Activated T-cell treated with anti-CD3 and anti-CD28 coated beads for 1 hour (primary cell): ENCODE measurements at places on chromosomes 11 and 22.

DNA sequence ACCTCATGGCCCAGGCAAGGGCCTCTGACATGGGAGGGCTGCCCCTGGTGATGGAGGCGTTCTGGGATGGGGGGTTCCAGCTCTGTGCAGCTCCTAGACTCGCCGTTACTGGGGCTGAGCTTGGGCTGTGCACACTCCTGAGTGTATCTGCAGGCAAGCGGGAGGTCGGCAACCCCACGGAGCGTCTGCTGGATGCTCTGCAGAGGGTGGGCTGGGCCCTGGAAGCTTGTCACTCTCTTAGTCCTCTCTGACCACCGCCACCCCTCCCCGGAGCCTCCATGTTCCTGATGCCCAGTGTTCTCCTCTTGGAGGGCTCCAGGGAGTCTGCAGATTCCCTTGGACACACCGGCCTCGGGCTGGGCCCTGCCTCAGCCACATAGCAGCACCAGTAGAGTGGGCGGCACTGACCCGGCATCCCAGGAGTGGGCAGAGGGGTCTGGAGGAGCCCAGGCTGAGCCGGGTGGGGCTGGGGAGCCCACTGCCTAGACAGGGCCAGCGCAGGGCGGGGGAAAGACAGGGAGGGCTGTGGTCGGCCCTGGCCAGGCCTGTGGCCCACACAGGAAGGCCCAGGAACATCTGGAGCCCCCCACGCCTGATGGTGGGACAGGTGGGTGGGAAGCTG, 20.6 kb upstream of the MUC5B start:
- DNase-seq: no peak

DNA sequence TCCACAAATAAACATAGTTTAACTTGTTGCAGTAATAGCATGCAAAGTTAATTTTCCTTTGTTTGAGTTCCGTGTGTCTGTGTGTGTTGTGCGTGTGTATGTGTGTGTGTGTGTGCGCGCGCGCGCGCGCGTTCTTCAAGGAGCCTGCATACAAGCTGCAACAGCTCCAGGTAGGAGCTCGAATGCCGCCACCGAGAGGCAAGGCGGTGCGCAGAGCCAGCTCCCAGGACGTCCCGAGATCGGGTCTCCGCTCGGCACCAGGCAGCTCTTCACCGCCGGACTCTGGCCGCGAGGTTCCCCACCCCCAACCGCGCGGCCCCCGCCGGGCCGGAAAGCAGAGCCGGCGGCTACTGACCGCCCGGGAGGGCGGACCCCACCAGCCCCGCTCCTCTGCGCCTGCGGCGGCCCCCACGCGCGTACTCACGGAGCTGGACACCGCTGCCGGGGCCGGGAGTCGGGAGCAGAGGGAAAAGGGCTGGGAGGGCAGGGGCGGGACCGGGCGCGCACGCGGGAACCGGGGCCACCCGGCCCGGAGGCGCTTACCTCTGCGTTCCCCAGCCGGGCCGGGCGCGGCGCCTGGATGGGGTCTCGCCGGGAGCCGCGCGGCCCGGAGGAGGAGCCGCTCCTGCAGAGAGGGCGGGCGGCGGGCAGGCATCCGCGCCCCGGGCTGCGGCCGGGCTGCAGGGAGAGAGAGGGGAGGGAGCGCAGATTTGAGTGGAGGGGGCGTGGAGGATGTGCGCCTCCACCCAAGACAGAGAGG, 40.4 kb upstream of the AKIP1 start:
- DNase-seq: no peak

DNA sequence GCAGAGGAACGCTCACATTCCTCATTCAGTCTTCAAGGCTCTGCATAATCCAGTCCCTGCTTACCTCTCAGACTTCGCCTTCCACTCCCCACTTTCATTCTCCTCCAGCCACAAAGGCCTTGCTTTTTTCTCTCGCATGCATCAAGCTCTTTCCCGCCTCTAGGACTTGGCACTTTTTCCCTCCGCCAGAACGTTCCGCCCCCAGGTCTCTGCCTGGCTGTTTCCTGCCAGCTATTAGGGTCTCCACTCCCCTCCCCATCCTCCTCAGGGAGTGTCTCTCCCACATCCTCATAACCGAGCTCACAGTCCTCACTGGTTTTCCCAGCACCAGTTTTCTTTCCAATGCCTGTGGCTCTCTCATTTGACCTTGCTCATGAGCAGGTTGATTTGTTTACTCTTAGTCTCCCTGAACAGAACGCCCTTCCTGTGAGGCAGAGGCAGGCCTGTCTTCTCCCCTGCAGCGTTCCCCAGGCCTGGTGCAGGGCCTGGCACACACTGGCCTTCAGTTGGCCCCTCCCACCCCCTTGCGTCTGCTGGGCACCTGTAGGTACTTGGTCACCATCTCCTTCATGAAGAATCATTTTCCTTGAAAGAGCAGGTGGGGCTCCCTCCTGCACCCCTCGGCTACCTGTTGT, 75.2 kb downstream of the RTL6 start:
- no peak for DNase-seq

- DNase-seq: no peak
Observed at GRCh38 chr22:28297504-28297903, 378.4 kb upstream of the PITPNB start.

DNA sequence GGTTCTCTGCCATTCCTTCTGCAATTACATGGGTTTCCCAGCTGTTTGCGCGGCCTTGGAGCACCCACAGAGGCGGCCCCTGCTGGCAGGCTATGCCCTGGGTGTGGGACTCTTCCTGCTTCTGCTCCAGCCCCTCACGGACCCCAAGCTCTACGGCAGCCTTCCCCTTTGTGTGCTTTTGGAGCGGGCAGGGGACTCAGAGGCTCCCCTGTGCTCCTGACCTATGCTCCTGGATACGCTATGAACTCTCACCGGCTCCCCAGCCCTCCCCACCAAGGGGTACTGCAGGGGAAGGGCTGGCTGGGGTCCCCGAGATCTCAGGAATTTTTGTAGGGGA, 2.6 kb downstream of the RCE1 start:
- no peak for DNase-seq

DNA sequence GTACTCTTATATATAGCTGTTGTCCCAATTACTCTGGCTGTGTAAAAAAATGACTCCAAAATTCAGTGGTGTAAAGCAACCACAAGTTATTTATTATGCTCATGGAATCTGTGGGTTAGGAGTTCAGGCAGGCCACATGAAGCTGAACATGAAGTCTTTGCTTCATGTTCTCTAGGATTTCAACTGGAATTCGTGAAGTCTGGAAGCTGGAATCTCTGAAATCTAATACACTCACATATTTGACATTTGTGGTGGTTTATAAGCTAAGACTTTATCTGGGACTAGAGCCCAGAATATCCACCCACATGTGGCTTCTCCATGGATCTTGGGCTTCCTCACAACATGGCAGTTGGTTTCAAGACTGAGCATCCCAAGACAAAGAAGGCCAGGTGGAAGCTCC, 430.6 kb downstream of the MIAT start:
- DNase-seq: no peak

DNA sequence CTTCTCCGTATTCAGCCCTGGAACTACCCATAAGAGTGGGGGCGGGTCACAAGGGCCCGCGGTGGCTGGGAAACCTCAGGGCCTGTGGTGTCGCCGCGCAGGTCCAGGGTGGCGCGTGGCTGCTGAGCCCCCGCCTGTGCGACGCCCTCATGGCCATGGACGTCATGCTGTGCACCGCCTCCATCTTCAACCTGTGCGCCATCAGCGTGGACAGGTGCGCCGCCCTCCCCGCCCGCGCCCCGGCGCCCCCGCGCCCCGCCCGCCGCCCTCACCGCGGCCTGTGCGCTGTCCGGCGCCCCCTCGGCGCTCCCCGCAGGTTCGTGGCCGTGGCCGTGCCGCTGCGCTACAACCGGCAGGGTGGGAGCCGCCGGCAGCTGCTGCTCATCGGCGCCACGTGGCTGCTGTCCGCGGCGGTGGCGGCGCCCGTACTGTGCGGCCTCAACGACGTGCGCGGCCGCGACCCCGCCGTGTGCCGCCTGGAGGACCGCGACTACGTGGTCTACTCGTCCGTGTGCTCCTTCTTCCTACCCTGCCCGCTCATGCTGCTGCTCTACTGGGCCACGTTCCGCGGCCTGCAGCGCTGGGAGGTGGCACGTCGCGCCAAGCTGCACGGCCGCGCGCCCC, 2.4 kb downstream of the DRD4 start:
- no peak for DNase-seq

- DNase-seq: no peak
Observed at GRCh38 chr22:33739516-33739915, 180.8 kb downstream of the LARGE1 start.

DNA sequence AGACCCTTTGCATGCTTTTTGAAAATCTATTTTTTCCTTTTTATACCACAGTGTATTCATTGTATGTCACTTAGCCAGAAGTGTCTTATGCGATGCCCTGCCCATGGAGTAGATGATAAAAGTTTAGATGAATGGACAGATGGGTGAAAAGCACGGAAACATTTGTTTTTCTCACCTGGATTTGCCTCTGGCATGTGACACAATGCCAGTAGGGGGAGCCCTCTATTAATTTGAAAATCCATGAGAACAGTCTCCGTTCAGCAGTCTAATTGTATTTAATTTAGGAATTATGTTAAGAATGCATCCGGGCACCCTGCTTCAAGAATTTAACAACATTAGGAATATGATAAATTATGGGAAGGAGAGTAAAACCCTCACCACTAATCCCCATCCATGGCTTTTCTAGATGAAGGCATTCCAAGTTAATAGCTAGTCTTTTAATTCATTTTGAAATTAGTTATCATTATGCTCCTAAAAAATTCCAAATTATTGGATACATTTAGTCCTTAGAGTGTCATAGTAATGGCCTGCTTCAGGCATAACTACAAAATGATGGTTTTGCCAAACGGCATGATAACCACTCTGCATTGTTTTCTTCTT, 55.3 kb upstream of the ALKBH3 start:
- DNase-seq: no peak

GRCh38 chr11:86675017-86675416, 2.6 kb upstream of the ME3 start:
- DNase-seq: no peak

GRCh38 chr22:25759825-25760231, 17.8 kb downstream of the MYO18B start:
- no peak for DNase-seq

DNA sequence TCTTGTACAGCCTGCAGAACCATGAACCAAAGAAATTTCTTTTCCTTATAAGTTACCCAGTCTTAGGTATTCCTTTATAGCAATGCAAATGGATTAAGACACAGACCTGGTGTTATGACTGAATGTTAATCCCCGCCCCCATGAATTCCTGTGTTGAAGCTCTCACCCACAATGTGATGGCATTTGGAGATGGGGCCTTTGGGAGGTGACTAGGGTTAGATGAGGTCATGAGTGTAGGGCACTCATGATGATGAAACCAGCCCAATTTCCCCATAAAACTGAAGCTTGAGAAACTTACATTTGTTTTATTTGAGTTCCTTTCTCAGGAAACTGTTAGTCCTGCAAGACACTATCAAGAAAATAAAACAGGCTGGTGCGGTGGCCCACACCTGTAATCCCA, 115.8 kb upstream of the THY1 start:
- DNase-seq: no peak

DNA sequence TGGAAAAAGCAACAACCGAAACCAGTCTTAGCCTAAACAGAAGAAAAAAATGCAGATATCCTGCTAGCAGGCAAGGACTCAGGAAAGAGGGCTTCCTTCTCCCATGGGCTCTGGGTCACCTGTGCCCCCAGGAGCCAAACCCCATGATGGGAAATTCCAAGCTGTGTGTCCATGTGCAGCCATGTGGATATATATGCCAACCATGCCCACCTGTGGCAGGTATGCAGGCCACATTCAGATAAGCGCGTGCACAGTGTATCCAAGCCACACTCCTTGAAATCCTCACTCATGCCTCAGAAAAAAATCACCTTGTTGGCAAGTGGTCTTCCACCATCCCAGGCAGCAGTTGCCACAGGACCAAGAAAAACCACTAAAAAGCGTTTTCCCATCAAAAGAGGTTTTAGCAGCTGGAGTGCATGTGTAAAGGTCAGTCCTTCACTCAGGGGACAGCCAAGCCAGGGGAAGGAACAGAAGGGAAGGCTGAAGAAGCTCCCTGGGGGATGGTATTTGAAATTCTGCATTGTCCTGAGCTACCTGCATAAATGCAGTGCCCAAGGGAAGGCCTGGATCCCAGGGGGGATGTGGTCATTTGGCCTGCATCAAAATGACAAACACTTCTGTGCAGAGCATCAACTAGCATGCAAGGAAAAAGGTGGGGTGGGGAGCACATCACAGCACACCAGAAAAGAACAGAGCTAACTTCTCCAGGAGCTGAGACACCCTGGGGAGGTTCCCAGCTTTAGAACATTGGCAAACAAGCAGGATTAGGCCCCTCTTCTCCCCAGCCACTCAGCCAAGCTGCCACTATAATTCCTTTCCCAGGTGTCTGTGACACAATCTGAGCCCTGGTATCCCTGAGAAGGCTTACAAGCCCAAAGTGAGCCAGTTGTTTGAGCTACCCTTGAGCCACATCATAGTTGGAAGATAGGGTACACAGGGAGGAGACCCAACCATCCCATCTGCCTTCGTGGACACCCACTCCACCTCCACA, 76.2 kb downstream of the GALNT18 start:
- DNase-seq: no peak

DNA sequence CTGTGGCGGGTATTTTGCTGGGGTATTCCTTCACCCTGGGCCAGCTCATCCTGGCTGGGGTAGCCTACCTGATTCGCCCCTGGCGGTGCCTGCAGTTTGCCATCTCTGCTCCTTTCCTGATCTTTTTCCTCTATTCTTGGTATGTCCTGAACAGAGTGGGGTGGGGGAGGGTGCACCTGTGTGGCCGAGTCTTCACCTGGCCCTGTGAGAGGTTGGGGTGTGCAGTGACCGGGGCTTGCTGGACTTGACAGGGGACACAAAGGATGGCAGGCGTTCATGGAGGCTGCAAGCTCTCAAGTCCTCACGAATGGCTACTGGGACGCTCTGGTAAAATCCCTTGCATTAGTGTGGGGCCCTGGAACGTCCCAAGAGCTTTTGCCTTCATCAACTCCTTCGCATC, 39.3 kb downstream of the CAPN1 start:
- no peak for DNase-seq

GRCh38 chr11:57294225-57295131, 30.3 kb downstream of the TNKS1BP1 start:
- no peak for DNase-seq

- DNase-seq: no peak
Observed at GRCh38 chr11:36311926-36312595, 16.0 kb downstream of the PRR5L start.

DNA sequence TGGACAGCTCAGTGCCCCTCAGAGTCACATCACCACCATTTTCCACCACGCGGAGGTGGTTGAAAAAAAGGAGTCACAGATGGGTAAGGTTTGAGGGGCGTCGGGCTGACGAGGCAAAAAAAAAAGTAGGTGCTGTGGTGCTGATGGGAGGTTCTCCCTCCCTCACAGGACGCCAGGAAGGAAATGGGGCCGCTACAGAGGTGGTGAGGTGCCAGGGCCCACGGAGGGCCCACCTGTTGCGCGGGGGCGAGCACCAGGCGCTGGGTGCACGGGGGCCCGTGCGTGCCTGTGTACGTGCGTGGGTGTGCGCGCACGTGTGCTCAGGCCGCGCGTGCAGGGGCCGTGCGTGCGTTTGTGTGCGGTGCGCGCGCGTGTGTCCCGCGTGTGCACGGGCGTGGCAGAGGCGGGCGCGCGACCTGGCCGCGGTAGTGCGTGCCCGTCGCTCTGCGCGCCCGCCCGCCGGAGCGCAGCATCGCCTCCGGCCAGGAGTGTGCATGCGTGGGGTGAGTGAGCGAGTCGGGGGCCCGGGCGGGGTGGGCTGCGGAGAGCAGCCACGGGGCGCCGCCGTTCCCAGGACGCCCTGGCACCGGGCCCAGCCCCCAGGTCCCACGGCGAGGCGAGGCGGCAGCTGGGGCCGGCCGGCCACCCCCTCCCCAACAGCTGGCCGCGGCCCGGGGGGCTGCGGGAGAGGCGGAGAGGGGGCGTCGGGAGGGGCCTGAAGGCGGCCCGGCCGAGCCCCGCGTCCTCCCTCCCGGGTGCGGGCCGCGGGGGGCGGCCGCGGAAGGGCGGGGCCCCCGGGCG, 2.8 kb downstream of the PDGFB start:
- DNase-seq: no peak
